ENCODE measurements at places on chromosomes 12 and 14.
A peak's percentile ranks its signal among the peaks of the same experiment; 100 is the strongest.

- DNase-seq: no peak
Observed at GRCh38 chr12:5982106-5982505, 37.0 kb upstream of the ANO2 start.

DNA sequence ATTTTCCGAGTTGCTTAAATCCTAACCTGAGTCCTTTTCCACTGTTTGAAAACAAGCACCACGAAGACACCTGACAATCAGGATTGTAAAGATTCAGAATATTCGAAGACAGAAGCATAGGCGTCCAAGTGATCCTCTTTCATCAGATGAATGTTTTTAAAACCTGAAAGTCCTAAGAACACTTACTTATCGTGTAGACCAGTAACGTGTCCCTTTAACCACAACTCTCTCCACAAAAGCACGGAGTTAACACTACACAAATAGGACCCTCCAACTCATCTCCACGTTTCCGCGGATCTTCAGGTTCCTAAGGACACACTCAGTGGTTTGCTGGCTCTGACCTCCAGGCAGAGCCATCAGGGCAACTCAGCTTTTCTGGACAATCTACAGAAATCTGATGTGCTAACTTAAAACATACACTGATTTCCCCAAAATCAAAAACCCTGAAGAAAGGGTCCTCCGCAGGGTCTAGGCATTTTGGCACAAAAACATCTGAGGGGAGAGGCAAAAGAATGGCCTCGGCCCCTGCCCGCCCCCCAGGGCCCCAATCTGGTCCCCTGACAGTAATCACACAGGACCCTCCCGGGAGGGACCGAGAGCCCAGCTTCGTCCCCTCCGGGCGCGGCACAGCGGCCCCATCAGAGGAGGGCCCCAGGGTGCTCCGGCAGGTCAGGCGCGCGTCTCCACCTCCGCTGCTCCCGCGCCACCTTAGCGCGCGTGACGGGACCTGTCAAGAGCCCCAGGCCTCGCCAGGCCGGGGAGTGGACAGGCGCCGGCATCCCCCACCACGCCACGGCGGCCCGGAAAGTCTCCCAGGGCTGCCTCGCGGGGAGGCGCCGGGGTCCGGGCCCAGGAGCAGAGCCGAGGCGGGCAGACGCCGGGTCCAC lies 925 bp downstream of the DICER1 start:
- peak; percentile 41 for DNase-seq

GRCh38 chr12:29655861-29656260 lies 127.9 kb downstream of the TMTC1 start:
- no peak for DNase-seq

DNA sequence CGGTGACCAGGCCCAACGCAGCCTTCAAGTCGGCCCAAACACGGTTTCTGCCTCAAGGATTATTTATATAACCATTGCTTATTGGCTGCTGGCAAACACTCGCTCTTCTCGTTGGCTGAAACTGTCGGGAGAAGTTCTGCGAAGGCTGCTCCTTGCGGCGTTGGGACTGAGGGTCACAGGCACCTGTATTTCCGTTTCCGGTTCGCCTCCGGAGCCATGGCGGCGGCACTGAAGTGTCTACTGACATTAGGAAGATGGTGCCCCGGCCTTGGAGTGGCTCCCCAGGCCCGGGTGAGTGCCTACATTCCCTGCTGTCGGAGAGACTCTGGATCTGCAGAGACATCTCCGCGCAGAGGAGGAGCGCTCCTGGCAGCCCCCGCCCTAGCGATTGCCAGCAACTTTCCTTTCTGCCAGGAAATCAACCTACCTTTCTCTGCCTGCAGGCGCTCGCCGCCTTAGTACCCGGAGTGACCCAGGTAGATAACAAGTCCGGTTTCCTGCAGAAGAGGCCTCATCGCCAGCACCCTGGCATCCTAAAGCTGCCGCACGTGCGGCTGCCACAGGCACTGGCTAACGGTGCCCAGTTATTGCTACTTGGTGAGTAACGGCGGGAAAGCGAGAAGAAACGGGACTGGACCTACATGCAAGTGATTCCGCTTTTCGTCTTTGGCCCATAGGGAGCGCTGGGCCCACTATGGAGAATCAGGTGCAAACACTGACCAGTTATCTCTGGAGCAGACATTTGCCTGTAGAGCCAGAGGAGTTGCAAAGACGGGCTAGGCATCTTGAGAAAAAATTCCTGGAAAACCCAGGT lies at the start of gene METTL17:
TSS of gene METTL17 (plus strand) at position 194 of the 814 bp plus-strand sequence. CDS start at position 217, 23 bp downstream.
- peak; percentile 98 for DNase-seq

DNA sequence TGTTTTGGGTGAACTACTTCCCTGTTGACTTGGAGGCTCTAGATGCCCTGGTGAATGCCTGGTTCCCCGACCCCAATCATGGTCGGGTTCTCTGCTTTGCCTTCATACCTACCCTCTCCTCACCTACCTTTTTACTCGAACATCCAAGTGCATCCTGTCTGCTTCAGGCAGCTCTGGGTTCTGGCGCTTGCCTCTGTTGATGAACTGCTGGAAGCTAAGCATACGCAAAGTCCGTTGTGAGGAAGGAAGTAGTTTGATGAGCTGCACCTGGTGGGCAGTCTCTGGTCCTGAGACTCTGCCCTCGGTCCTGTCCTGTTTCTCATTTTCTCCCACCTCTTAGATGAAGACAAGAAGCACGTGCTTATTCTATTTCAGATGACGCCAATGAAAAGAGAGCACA lies 13.6 kb downstream of the KCNH3 start:
- DNase-seq: no peak

DNA sequence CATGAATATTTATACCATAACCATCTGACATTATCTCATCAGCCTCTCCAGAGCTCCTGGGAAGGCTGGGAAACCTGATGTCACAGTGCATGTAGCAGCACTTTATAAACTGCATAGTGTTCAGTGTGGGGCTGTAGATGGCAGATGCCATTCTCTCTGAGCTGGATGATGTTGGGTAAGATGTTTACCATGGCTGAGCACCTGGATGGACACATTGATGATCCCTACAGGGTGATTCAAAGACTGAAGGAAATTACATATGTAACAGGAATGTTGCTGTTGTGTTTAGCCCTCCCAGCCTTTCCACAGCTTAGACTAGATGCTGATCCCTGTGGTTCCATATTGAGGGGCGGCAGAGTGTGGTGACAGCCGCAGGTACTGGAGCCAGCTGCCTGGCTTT lies 37.4 kb downstream of the IFT43 start:
- DNase-seq: peak; percentile 7

DNA sequence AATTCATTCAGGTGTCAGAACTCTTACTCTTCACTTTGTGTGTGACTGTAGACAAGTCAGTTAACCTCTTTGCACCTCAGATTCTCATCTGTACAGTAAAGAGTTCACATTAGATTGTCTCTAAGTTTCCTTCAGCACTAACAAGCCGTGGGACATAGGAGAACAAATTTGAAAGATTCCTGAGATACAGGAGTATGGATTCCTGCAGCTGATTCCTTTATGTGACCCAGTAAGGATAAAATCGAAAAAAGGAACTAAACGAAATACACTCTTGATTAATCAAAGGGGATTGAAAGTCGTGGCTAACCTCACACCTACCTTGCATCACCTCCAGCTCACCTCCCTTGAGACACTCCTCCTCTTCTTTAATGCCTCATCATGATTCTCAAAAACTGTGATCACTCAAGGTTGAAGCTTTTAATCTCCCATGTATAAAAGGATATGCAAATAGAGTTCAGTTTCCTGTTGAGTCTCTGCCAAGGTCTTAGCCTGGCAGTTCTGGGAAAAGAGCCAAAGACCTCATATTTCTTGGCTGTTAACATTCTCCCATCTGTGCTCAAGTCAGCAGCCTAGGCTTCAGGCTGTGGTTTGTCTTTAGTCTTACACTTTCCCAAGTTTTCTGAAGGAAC lies 156.6 kb downstream of the DAD1 start:
- DNase-seq: peak; percentile 97

- DNase-seq: peak; percentile 79
Observed at GRCh38 chr12:100141666-100141997, 1.0 kb downstream of the BLTP3B start.

- DNase-seq: no peak
Observed at GRCh38 chr14:76705214-76705613, 56.1 kb upstream of the VASH1 start.

DNA sequence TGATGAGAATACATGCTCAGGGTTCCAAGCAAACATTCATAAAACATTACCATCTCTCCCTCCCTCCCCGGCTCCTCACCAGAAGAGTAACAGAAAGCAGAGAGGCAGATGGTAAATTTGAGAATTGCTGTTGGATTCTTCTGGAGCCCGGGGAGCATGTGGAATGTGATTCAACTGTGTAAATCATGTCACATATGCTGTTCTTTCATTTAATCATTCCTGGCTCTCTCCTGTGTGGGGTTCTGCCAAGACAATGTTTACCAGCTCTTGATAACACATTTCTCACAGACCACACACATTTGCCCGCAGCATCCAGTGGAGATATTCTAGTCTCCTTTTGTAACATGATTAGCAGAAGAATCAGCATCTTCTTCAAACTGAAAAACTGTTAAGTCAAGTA lies 23.4 kb upstream of the NR2C1 start:
- DNase-seq: peak; percentile 36

DNA sequence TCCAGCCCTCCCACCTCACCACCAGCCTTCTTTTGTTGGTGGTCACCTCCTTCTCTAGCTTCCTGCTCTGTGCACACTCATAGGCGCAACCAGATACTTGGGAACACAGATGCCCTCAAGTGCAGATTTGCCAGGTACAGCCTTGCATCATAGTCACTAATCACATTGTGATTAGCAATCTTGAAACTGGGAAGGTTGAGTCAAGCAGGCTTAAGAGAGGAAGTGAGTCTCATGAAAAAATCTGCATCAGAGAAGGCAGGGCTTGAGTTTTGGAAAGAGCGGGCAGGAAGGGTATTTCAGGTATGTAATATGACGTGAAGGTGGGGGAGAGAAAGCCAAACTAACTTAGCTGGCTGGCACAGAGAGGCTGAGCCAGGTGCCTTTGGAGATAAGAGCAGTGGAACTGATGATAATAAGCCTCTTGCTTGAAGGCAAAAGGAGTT lies 2.7 kb upstream of the RABGGTA start:
- DNase-seq: peak; percentile 91

GRCh38 chr12:122081697-122082221 lies 3.2 kb downstream of the MLXIP start:
- peak; percentile 56 for DNase-seq

GRCh38 chr12:106317406-106318082 lies 15.0 kb downstream of the TCP11L2 start:
- no peak for DNase-seq

GRCh38 chr14:30227436-30227835 lies 299.8 kb upstream of the PRKD1 start:
- no peak for DNase-seq

DNA sequence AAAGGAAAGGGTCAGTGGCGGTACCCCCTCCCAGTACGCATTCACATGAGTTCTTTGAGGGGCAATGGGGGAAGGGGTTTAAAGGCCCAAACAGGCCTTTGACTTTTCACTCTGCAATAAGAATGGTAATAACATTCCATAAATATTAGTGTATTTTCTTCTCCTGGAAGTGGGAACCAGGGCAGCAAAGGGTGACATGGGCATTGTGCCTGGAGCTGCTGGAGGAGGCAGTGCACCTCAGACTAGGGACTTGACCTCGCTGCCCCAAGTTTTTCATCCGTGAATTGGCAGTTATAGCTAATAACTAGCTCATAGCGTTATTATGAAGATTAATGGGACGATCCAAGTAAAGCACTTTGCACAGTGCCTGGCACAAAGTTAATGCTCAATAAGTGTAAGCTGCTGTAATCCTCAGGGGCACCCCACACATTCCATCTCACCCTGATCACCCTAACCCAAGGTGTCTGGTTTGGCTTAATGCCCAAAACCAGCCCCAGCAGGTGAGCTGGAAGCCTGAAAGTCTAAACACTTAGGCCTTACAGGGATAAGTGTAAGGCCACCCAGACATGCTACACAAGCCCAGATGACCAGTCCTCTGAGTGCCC lies 2.8 kb upstream of the KCNH3 start:
- DNase-seq: peak; percentile 58

- DNase-seq: peak; percentile 98
Observed at GRCh38 chr12:108734200-108734906, 3.0 kb upstream of the CORO1C start.

DNA sequence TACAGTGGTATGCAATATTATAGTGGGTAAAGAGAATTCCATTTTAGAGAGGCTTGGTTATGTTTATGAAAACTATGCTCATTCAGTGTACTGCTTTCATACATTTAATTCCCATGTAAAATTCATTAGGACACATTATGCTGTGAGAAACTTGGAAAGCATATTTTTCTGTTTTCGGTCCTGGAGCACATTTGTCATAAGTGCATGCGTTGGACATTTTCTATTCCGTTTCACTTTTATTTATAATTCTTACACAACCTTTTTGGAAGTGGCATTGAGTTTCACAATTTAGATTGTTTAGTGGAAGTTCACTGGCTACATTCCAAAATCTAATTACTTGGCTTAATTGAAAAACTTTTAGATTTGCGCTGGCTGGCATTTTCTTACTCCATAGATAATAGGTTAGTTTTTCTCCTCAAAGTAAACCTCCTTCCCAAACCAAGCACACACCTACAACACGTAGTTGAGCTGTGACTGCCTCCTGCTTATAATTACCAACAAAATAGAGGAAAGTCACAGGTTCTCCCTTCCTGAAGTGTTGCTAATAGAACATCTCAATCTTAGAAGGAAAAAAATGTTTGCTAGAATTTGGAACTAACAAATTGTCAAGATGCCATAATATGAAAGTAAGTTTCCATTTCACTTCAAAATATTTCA lies 938.5 kb downstream of the TRHDE start:
- DNase-seq: no peak

DNA sequence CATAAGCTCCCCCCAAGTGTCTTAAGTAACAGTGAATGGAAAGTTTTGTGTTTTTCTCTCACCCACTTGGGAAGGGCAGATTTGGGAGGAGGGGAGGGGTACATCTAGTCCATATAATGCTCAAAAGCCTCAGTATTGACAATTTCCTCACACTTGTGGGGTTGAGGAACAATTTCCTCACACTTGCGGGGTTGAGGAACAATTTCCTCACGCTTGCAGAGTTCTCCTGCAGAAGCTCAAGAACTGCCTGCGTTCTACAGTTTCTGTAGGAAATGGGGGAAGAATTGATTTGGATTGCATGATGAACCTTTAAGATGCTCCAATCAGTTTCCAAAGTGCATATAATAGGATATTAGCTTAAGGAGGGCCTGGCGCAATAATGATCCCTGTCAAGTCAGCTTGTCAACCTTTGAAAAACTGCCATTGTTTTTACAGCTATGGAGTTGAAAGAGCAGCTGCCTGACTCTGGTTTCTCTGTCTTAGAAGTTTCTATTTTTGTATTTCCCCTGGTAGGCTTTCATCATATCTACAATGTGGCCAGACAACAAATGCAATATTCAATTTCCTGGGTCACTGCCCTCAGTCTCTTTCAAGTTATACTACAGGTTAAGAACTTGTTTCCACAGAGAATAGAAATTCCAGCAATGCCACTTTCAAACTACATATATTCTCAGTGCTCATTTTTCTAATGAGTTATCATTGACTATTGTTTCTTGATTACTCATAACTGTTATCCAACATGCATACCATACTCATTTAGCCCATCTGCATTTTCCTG lies 66.5 kb downstream of the PLEKHG7 start:
- DNase-seq: no peak

Data from kidney tubule cell (primary cell).